ENCODE measurements at places on chromosomes 5 and 9.

GRCh38 chr5:108271127-108271526 is 110.8 kb downstream of the FBXL17 start:
- no peak for DNase-seq

DNA sequence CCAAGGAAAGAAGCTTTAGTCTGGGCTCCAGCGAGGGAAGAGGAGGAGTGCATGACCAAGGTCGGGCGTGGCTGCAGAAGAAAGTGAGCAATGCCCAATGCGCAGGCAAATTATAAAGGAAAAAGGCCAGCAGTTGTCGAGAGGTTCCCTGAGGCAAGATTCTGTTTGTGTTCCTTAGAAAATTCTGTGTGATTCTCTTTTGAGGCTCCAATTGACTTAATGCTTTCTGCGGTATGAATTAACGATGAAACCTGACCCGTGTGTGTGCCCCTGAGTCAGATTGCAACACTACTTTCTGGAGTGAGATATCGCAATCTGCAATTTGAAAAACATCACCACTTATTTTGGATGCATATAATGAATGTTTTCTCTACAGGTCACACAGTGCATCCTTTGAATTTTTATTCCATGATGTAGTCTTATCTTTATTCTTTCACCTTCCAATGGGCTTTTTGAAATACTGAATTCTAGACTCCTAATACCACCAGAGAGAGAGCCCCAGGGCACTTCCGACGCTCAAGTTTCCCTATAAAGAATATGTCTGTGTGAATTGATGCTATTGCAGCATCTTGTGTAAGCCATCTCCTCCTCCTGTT is 117.9 kb upstream of the IL6ST start:
- no peak for DNase-seq

DNA sequence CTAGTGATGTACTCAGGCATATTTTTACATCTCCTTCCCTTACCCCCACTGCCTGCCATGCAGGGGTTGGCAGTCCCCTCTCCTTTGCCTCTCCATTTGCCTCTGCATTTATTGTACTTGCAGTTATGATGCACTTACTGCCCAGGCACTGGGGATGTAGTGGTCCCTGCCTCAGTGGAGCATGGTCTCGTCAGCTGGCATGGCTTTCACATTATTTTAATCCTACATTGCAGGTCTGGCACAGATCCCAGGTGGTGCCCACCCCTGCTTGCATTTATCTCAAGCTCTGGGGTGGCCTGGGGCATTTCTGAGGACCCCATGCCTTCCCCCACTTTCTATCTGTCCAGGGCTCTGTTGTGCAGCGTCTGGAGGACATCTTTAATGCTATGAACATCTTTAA is 23.2 kb upstream of the PITX1 start:
- DNase-seq: no peak

GRCh38 chr5:39577529-39577928 is 152.7 kb upstream of the DAB2 start:
- no peak for DNase-seq

DNA sequence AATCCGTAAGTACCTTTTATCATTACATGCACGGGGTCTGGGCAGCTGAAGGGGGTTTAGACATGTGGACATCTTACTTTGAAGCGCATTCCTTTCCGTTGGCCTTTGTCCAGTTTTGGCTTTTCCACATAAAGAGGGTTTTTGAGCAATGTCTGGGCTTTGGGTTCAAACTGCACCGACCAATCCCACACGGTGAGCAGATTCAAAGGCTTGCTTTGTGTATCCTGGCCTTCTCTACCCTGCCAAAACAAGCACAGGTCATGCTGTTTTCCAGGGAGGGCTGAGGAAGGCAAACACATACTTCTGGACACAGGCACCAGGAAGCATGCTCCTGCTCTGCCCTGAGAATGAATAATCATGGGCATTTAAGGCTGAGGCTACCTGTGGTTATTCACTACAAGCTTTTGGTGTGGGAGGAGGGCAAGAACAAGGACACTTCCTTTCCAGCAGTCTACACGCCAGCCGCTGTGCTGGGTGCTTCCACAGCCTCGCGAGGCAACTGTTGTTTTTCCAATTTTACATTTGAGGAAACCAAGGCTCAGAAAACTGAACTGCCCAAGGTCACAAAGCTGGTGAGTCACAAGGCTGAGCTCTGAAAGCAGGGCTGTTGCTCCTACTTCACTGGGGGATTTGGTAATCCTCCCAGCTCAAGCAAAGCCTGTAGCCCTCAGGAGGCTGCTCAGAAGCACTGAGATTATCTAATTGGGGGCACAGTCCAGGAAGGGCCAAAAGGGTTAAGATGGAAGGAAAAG is 59.8 kb upstream of the GOLPH3 start:
- no peak for DNase-seq

DNA sequence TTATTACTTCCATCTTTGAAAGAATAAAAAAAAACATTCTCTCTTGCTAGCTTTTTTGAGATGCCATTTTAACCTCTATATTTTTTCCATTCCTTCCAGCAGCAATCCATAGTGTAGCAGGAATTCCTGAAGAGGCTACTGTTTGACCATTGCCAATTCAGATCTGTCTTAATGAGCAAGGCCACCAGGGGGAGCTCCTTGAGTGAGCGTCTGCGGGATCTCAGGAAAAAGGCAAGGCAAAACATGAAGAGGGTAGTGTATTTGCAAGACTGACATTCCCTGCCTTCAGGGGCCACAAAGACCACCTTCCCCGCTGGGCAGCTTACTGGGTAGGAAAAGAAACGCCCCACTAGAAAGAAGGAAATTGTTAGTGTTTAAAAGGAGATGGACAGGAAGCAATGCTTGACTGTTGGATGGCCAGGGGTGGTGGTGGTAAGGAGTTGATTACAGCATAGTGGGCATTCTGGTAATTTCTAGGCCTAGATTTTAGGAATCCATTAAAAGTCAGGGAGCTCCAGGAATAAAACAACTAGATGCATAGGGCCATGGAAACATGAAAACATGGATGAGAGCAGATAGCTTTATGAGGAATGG is 206.6 kb upstream of the HAPLN1 start:
- DNase-seq: peak; percentile 54

DNA sequence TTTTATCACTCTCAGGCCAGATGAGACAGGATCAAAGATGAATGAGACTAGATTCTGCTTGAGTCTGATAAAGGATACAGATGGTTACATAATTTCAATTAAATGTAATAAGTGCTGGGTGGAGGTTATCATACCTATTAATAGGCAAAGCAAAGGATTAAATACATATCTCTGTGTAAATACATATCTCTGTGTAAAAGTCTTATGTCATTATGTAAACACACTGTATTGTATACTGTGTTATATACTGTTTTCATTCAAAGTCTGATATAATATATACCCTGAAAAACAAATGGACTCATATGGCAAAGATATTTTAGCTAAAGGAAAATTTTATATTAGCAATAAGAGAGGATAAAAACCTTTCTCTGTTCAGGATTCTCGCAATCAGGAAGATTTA is 605.8 kb upstream of the PTGER4 start:
- DNase-seq: no peak

DNA sequence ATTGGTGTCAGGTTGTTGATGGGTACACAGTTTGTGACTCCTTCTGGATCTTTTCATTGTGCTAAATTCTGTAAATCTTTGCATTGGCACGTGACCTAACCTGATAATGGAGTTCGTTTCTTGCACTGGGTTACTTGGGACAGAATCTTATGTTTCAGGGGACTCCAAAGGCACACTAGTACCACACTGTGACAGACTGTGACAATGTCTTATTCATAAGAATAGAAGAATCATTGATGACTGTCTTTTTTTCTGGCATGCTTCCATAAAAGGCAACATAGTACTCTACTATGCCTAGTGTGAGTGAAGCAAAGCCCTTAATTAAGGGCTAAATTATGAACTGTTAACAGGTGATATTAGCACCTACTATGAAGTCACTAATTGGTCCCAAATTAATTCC is 35.4 kb upstream of the RICTOR start:
- no peak for DNase-seq

GRCh38 chr5:59164041-59164830 is 581.4 kb downstream of the RAB3C start:
- DNase-seq: no peak

- DNase-seq: no peak
Measured at GRCh38 chr9:91391412-91391811, 29.7 kb upstream of the AUH start.

DNA sequence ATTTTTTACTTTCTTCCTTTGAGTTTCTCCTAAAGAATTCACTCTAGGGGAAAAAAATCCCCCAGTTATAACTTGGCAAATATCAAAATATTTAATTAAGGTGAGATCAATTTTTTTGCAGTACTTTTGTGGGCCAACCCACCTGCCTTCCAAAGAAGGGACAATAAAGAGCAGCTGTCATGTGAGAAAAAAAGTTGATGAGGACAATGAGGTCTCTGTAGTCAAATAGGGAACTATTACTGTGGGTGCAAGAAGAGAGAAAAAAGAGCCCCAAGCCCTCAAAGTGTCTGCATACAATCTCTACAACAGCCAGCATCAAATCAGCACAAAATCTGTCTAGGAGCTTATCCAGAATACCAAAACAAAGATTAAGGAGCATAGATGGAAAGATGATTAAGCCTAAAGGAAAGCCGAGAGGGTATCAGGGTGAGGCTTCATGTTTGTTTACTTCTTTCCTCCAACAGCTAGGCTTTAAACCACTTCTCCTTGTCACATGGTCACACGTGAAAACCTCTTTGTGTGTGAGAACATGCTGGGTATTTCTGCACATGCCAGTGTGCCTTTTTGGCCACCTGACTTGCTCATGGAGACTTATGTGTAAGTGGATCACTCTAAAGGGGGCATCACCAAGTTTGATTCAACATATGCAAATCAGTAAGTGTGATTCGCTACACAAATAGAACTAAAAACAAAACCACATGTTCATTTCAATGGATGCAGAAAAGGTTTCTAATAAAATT is 19.2 kb upstream of the FYB1 start:
- no peak for DNase-seq

DNA sequence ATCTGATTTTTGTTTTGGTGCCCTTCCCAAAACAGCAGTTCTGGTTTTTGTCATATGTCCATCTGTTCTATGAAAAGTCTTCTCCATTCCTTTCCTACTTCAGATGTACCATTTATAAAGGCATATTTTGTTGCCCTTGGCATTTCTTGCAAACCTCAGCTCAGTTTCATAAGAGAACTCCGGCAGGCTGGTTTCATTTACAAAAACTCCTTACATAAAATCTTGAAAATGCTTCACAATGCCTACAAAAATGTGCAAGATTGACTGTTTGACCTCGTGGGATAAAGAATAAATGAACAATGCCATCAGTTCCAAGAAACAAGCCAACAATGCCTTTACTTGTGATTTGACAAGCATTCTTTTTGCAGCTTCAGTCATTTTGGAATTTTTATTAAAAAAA is 39.1 kb upstream of the CTNNAL1 start:
- DNase-seq: no peak

DNA sequence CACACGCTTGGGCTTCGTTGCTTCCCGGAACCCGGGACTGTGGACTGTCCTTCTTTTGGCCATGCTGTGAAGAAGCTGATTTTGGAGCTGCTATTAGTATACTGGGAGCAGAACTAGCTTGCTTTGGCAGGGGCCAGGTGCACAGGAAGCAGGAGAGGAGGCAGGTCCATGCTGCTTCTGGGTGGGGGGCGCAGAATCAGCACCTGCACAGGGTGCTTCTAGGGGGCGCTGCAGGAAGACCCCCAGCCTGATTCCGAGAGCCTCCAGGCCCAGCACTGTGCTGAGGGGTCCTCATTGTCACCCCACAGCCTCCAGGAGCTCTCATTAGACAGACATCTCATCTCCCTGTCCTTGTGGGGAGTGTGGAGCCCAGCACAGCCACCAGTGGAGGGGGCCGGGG is 252.6 kb upstream of the IRX4 start:
- DNase-seq: no peak

DNA sequence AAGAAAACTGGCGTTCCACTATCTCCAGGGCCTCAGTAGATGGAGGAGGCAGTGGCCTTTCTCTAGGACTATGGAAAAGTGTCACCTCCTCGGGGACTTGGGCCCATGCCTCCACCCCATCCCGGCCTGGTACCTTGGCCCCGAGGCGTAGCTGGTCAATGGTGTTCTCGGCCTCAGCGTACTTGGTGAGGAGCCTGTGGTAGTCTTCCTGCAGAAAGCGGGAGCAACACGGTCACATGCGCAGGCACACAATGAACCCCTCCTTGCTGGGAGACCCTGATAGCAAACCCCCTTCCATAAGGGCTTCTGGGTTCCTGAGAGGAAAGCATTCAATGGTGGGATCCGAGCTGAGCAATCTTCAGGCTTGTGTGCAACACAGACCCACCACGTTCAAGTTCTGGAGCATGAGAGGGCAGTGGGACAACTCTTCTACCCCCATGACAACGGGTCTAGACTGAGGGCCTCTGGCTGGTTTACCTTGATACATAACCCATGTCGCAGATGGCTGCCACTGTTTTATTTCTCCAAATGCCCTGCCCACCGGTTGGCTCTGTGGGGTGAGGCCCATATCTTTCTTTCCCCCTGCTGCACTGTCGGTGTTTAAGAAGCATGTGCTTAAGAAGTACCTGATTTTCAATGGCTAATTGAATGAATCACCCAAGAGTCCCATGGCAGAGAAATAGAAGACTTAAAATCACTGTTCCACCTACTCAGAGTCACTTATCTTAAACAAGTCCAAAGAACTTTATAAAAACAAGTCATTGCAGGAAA is 13.6 kb downstream of the AKNA start:
- no peak for DNase-seq

DNA sequence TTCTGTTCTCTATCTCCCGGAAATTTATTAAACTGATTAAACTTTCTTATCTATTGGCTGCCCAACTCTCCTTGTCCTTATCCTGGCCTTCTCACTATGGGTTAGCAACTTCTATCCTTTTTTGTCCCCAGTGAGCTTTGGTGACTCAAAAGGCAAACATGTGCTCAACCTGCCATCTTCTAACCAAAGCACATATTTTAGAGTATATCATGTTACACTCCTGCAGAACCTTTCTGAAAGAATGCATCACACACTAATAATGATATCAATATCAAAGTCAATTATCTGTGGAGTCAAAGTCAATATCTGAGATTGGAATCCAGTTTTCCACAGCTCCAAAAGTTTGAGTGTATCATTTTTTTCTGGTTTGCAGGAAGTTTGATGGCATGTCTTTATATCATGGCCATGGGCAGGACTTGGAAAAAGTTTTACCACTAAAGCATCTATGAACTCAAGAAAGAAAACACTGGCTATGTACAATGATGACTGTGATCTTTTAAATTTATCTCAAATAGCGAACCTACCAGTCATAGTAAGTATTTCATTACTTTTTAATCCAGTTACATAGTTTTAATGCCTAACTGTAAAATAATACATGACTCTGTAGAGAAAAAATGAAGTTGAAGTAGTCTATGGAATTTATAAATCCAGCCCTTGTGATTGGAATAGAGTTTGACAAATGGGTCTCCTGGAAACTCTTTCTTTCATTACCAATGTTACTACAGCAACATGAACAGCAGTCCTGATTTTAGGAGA is 166.8 kb downstream of the DROSHA start:
- DNase-seq: no peak

- no peak for DNase-seq
Measured at GRCh38 chr5:169805527-169805934, 168.5 kb downstream of the DOCK2 start.

DNA sequence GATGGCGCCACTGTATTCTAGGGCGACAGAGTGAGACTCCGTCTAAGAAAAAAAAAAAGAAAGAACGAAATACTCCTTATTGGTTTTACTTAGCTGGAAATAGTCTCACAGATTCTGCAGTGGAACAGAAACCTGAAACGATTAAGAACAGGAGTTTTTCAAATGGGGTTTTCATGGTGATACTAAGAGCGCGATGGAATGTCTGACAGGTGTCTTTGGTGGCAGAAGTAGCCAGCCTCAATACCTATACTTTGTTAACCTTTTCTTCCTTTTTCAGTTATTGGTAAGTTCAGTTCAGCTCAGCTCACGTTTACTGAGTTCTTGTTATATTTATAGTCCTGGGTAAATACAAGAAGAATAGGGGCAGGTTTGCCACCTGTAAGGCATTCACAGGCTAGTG is 123.9 kb downstream of the FOCAD start:
- DNase-seq: no peak
